ENCODE measurements at places on chromosomes 5 and 9.
A peak's percentile ranks its signal among the peaks of the same experiment; 100 is the strongest.

DNA sequence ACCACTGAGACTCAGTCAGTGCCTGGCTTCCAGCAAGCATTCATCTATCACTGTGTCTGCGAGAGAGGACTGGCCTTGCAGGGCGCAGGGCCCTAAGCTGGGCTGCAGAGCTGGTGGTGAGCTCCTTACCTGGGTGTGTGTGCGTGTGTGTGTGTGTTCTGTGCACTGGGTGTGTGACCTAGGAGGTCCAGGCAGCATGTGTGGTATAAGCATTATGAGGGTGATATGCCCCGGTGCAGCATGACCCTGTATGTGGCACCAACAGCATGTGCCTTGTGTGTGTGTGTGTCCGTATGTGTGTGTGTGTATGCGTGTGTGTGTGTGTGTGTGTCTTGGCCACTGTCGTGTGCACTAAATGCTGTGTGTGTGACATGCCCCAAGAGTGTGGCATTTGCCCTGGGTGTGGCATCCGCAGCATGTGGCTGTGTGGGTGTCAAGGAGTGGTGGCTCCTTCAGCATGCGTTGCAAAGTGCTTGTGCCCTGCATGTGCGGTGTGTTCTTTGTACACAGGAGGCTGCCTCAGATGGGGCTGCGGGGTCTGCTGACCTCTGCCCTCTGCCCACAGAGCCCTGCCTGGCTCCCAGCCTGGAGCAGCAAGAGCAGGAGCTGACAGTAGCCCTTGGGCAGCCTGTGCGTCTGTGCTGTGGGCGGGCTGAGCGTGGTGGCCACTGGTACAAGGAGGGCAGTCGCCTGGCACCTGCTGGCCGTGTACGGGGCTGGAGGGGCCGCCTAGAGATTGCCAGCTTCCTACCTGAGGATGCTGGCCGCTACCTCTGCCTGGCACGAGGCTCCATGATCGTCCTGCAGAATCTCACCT is 3.3 kb downstream of the FGFR4 start:
- DNase-seq, result no peak

- DNase-seq, result no peak
These were observed 103.1 kb downstream of the KCNIP1 start for GRCh38 chr5:170606941-170607340.

DNA sequence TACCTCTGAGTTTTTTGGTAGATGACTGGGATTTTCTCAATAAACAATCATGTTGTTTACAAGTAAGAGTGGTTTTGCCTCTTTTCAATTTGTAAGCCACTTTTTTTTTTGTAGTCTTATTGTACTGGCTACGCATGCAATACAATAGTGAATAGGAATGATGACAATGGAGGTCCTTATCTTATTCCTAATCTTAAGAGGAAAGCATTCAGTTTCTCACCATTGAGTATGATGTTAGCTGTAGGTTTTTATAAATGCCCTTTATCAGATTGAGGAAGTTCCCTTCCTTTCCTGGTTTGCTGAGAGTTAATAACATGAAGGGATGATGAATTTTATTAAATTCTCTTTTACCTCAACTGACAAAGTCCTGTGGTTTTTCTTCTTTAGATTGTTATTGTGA is 155.2 kb downstream of the ADAMTSL1 start:
- no peak for DNase-seq

- DNase-seq, result no peak
These were observed 545 bp downstream of the PALM2AKAP2 start for GRCh38 chr9:109780453-109781033.

GRCh38 chr5:149113669-149114068 is 27.6 kb upstream of the ABLIM3 start:
- DNase-seq, result peak; percentile 15

GRCh38 chr9:65426231-65426630 is 141.2 kb upstream of the FOXD4L5 start:
- no peak for DNase-seq

GRCh38 chr5:80151890-80152289 is 104.0 kb downstream of the SERINC5 start:
- no peak for DNase-seq

DNA sequence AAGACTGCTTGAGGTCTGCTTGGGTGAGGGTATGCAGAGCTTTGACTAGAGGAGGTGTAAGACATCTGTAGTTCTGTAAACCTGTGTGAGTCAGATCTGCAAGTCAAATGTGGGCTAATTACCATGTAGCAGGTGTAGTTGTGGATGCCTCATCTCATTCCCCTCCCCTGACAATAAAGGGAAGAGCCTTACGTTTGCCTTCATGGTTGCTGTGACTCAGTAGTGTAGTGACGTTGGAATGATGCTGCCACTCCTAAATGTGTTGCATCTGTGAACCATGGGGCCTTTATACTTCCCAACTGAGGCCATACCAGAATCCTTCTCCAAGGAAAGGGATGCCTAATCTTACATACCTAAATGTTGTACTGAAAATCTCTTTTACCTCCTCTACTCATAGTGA is 26.0 kb downstream of the PRDM6 start:
- no peak for DNase-seq

- DNase-seq, result no peak
These were observed 20.7 kb downstream of the TNFSF8 start for GRCh38 chr9:114909661-114910060.

DNA sequence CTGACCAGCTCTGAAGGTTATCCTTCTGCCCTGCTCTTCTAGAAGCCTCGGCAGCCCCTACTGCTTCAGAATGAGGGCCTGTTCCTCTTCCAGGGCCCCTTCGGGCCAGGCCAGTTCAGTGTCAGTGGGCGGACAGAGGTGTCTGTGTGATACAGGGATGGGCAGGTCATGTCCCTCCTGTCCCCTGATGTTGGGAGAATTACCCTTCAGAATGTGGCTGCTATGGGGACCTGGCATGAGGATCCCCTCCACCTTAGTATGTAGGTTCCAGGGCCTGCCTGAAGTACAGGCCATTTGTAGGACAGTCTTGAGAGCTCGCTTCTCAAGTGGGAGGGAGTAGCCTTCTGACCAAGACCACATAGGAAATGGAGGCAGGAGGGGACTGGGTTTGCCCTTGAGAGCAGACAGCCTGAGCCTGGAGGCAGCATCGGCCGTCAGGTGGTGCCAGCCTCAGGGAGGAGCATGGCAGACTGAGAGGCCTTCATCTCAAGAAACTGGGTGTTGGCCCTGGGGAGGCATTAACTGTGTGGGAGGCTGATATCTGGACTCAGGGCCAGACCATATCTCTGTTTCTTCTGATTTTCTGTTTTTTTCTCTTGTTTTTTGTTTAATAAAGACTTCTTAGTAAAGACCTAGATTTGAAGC is 32.0 kb downstream of the ANGPTL2 start:
- DNase-seq, result no peak

DNA sequence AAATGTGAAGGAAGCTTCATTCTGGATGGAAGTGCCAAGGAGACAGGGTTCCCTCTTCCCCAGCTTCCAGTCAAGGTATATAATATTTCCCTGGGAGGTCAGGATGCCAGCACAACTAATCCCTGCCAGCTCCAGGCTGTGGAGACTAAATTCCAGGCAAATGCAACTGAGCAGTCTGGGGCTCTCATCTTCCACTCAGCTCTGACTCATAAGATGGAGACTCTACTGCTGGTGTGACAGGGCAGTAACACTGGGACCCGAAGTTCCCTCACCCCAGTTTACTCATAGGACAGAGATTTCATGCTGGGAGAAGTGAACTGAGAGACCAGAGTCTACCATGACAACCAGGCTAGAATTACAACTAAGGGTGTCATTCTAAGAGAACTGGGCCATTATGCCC is 235.4 kb downstream of the FSTL4 start:
- DNase-seq, result no peak

DNA sequence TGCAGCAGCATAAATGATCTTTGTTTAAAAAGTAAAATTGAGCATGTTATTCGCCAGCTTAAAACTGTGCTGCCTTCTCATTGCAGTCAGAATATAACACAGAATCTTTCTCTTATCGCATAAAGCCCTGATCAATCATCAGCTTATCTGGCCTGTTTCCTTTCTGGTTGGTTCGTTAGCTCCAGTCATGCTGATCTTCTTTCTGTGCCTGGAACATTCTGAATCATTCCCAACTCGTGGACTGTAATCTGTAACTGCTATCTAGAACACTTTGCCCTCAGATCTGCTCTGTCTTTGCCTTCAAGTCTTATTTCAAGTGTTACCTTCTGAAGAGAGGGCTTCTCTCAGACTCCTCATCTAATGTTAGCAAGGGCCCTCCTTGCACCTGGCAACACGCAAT is 11.9 kb upstream of the FER start:
- peak; percentile 29 for DNase-seq

DNA sequence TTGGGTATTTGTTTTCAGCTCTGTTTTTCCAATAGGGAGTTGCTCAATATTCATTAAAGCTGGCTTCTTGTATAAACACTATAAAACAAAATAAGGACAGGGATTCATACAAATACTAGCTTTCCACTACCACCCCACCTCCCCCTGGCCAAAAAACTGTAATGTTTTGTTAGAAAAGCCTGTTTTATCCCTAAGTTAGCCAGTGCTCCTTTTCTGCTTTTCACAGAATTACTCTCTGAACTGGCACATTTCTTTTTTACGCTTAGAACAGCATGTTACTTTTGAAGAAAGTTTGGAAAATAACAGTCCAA is 147.4 kb upstream of the DMRT1 start:
- DNase-seq, result no peak

DNA sequence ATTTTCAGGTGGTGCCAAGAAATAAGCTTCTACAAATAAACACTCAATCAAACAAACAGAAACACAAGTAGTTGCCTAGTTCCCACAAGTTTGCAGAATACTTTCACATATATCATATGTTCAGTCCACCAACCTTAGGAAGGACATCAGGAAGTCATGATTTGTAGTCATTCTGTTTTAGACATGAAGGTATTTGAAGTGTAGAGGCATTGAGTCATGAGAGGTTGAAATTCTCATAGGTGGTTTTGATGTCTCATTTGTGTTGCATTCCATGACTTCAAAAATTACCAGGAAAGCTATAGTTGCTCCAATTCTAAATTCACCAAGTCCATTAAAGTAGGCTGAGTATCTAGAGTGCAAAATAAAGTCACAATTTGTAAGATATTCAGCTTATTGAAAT is 159.0 kb downstream of the KCTD16 start:
- no peak for DNase-seq

- no peak for DNase-seq
These were observed at the start of gene ENTPD2 for GRCh38 chr9:137053944-137054931. Gene ENTPD2 (minus strand): TSS chr9:137054061. CDS start chr9:137053997, 64 bp downstream.

DNA sequence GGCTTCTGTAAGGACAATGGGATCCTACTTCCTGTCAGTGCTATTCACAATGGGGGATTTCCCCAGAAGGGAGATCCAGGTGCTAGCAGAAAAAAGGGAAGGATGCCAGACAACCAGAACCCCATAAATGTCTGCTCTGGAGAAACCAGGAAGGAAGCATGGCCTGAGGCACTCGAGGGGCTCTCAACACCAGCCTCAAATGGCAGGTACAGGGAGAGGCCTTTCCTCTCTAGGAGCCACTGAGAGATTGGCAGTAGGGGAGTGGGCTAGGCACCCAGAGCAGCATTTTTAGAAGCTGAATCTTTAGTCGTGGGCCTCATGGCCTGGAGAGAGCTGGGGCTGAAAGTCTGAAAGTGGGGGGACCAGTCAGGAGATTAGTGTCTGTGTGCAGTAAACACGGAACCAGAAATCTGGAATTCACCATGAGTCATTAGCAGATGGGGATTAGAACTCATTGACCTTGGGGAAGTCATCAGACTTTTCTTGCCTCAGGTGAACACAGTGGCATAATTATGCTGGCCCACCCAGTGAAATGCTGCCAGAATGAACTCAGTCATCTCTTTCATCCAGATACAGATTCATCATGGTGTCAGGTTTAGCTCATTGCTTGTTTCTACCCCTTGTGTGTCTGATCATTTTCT is 28.3 kb downstream of the ARHGEF28 start:
- DNase-seq, result no peak

DNA sequence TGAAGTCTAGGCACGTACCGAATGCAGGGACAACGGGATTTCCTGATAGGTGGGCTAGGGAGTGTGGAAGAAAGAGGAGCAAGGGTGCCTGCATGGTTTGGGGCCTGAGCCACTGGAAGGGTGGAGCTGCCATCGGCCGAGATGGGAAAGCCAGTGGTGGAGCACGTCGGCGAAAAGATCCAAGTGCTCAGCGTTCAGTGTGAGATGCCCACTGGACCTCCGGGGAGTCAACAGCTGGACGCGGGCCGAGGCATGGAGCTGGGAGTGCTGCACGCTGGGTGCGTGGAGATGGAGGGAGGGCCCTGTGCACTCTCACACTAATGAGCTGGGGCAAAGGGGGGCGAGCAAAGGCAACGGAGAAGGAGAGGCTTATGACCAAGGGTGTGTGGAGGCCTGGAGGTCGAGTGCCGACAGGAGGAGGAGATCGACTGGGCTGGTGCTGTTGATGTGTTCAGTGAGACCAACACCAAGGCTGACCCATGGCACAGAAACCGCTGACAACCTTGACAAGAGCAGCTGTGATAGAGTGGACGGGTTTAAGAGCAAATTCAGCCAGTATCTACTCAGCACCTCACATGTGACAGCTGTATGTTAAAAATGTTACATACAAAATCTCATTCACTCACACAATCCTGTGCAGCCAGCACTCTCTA is 85.7 kb downstream of the STK10 start:
- DNase-seq, result no peak

- no peak for DNase-seq
These were observed 34.1 kb downstream of the ETF1 start for GRCh38 chr5:138508958-138509357.

DNA sequence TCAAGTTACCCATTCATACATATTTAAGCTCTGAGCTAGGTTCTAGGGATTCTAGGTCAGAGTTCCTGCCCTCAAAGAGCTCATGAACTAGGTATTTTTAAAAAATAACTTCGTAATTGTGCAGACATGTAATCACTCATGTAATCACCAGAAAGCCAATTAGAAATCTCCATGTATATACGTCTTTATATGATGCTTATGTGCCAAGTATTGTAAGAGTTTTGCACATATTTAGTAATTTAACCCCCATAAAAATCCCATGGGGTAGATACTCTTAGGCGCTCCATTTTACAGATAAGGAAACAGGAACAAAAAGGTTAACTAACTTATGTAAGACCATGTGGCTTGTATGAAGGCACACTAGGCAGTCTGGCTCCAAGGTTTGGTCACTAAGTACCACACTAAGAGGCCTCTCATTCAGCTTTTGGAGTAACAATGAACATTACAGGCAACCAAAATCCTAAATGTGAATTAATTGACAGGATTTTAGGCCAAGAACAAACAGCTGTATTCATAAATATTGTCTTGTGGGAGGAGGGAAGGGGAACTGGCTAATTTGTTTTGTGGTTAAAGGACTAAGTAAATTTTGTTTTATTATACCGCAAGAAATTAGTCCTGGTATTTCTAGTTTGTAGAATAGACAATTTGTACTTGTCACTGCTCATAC is 1.7 kb upstream of the OTULINL start:
- peak; percentile 43 for DNase-seq

DNA sequence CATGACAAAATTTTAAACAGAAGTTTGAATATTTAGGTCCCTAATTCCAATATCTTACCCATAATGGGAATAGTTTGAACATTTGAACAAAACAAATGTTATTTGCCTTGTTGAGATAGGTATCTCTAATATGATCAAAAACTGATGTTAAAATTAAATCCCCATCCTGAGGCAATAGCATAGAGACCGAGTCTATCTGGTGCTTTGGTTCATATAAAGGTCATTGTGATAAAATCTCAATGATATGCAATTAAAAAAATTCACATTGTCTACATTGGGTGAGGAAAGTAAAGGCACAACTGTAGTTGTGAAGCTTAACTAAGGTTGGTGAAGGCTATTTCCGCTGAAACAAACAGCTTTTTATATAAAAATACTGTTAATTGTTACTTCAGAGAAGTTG is 318.3 kb downstream of the CAAP1 start:
- DNase-seq, result no peak
